CD4-positive, alpha-beta T cell treated with Interleukin-4 for 1 hour (primary cell): ENCODE measurements at places on chromosomes 3 and 15.
A peak's percentile ranks its signal among the peaks of the same experiment; 100 is the strongest.

DNA sequence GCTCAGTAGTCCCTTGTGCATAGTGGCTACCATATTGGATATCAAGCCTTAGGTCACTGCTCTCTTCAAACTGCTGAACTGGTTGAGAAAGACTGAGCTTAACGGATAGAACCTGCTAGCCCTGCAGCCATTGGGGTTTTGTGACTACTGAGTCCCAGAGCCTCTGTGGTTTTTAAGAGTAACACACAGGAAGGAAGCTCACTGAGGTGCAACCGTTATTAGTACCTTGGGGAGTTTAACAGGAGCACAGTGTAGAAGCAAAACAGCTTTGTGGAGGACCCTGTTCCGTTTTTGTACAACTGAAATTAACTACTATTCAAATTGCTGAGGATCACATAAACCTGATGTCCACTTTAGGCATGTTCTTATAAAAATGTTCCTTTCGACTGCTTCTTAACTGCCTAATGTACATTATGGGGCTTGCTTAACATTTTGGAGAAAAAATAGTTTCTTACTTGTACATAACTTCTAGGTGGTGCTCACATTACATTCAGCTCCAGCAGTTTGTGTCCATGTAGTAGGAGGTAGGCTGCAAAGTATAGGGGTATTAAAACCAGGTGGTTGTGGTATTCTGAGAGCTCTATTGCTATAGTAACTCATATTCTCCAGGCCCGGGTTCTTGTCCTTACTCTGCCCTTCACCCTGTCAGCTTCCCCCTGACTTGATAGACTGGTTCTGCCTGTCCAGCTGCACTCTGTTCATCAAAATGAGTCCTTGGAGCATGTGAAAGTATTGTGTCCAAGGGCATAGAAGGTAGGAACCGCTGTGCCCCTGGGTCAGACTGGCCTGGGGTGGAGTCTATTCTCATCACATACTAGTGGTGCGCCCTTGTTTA is 17.3 kb downstream of the PXK start:
- peak; percentile 46 for DNase-seq

- DNase-seq, result no peak
Observed at GRCh38 chr3:194866236-194866635, 180.6 kb downstream of the FAM43A start.

DNA sequence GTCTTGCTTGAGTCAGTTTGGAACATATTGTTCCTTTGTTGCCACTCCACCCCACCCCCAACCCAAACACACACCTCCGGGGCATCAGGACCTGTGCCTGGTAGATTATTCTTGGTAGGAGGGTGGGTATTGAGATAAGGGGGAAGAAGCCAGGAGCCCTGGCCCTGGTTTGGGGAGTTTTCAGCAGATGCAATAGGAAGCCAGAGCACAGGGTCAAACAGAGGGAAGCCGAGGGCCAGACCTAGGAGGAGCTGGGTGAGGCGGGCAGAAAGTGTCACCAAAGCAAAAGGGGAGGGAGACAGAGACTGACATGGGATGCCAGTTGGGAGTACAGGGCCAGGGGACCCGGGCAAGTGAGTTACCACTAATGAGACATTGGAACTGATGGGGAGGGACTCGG is 163.1 kb downstream of the RPLP1 start:
- no peak for DNase-seq

DNA sequence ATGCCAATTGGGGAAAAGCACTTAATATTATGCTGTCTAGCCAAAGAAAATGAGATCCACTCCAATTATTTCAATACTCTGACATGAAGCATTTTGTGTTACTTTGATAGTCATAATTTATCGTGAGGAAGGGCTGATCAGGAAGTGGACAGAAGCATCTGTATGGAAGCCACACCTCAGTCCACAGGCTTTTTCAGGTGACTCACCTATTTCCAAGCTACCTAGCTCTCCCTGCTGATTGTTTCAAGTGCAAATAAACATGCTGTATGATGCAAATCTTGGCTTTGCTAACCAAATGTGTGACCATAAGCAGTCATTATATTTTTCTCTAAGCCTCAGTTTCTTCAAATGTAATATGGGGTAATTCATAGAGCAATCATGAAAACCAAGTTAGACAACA is 30.8 kb upstream of the CPB1 start:
- DNase-seq, result no peak

- DNase-seq, result no peak
Observed at GRCh38 chr3:154168998-154169795, 48.0 kb downstream of the ARHGEF26 start.

DNA sequence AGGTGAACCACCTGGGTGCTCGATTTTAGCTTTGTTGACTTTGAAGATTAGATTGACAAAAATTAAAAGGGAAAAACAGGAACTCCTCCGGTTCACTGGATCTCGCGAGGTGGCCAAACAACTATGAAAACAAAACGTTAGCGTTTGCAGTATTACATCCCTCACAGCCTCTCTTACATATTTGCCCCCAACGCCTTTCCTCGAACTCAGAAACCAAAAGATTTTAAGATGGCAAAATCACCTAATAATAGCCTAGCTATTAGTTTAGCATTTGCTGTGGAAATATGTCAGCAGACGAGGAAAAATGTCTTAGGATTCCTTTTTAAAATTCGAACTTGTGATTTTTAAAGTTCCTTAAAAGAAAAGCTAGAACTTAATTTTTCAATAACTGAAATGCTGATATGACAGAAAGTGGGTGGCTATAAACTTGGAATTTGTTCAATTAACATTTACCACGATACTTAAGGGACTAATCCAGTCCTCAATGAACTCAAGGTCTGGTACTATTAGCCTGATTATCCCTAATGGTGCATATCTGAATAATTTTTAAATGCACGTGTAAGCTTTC is 491 bp upstream of the SENP7 start:
- DNase-seq, result no peak

GRCh38 chr15:70826634-70827033 is 27.3 kb downstream of the LARP6 start:
- no peak for DNase-seq

DNA sequence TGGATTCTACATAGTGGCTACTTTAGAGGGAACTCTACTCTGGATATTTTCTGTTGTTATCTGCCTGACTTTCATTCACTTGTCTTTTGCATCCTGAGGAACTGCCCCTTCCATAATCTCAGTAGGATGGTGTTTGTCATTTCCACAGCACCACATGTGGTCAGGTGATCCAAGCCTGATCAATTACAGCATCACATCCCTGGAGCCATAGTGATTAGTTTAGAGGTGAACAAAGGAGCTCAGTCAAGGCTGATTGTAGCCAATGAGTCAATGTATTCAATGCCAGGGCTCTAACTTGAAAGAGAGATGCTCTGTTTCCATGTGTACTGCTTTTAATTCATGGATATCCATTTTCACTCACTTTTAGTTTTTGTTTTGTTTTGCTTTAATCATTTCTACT is 478.7 kb upstream of the ADAMTS9 start:
- no peak for DNase-seq

- DNase-seq, result no peak
Observed at GRCh38 chr3:169460035-169460434, 203.5 kb downstream of the MECOM start.

- no peak for DNase-seq
Observed at GRCh38 chr3:149657321-149657925, 402 bp downstream of the WWTR1 start.

GRCh38 chr3:100864471-100865250 is 128.6 kb downstream of the ABI3BP start:
- no peak for DNase-seq

- DNase-seq, result no peak
Observed at GRCh38 chr15:49887659-49888322, 231.2 kb downstream of the ATP8B4 start.

DNA sequence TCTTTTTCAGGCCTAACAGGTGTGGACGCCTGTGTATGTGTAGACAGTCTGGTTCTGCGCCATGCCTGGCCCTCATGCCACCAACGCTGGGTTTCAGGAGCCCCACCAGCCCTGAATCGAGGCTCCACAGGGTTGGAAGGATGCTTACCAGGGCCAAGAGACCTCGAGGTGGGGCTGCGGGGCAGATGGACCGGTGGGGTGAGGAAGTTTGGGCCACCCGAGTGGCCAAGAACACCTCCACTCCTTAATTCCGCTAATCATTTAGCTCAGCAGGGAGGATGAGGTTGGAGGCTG is 6.0 kb upstream of the ONECUT1 start:
- DNase-seq, result no peak

DNA sequence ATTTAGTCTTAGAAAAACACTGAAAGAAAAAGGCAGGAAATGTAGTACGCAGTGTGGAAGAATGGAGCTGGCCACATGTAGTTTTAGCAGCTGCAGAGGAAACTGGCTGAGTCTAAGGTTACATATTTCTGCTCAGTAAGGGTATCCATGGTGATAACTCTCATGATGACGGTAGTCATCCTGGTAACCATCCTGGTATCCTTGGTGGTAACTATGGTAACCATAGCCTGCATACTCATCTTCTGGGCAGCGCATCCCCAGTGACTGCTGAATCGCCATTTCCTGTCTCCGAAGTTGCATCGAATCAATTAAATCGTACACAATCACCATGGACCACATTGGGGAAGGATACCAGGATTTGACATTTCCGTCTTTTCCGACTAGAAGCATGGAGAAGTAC is 35.7 kb downstream of the CCDC80 start:
- no peak for DNase-seq

GRCh38 chr3:17144665-17144993 is 259.9 kb downstream of the PLCL2 start:
- DNase-seq, result no peak

- DNase-seq, result no peak
Observed at GRCh38 chr3:71649757-71650156, 66.2 kb upstream of the FOXP1 start.

- DNase-seq, result peak; percentile 7
Observed at GRCh38 chr15:57541805-57542504, 49.7 kb upstream of the MYZAP start.

DNA sequence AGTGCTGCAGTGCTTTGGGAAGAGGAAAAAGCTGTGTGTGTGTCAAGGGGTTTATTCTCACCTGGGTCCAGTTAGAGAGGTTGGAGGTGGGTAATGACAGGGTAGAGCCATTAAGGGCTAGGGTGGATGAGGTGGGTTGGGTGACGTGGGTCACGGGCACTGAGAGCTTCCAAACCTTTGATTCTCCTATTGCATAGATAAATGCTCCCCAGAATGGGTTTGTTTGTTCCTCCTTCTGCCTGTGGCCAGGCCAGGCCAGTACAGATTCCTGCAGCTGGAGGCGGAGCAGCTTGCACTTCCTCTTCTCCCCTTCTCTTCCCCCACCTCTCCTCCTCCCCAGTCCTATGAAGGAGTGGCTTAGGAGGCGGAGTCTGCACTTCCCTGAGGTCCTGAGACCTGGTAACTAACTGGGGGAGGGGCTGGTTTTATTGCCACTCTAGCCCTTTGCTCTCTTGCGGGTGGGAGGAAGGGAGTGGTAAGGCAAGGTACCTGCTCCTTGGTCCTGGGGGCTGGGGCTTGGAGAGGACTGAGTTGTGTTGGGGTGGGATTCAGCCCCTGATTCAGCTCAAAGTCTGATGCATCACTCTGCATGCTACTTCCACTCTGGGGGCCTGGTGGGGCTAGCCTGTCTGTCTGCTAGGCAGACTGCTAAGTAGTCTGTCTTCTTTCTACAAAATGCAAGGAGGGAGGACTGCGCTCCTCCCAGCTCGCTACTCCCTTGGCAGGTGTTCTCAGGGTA is 3.5 kb downstream of the SPINT1 start:
- peak; percentile 10 for DNase-seq

- no peak for DNase-seq
Observed at GRCh38 chr3:123449997-123450604, 1.2 kb upstream of the ADCY5 start.

GRCh38 chr3:173109143-173109542 is 31.9 kb downstream of the SPATA16 start:
- DNase-seq, result no peak

DNA sequence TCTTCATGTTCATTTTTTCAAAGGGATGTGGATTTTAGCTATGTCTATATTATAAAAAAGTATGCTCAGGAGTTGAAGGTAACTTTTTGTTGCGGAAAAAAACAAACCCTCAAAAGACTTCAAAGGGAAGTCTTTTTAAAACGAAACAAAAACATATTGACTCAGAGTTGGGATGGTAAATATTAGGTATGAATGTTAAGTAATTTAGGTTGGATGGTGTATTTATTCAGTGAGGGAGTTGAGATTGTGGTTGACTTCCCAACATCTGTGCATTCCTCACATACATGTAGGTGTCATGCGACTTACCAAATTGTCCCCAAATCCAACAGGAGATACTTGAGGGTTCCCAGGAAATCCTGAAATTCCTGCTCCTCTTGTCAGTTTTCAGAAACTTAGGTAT is 32.7 kb upstream of the PLSCR5 start:
- no peak for DNase-seq

- DNase-seq, result no peak
Observed at GRCh38 chr3:126927401-126927750, 55.5 kb upstream of the PLXNA1 start.

DNA sequence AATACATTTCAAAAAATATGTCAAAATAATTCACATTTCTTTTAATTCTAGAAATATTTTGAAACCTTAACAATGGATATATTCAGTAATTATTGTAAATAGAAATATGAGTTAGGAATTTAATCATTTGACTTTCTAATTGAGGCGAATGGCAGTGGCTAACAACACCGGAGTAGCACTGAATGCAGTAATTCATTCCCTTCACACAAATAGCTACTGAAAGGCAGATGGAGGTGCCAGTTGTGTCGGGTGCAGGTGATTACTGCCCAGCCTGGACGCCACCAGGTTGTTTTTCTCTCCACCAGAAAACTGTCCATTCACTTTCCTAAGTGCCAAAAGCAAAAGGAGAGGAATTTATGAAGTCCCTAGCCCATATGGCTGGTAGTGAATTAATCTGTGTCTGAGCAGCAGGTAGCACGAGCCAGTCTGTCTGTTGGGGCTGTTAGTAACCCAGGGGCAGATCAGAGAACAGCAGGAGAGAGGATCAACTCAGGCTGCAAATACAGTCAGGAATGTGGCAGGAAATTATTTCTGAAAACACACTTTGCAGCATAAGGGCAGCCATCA is 79.3 kb upstream of the GMNC start:
- DNase-seq, result no peak

DNA sequence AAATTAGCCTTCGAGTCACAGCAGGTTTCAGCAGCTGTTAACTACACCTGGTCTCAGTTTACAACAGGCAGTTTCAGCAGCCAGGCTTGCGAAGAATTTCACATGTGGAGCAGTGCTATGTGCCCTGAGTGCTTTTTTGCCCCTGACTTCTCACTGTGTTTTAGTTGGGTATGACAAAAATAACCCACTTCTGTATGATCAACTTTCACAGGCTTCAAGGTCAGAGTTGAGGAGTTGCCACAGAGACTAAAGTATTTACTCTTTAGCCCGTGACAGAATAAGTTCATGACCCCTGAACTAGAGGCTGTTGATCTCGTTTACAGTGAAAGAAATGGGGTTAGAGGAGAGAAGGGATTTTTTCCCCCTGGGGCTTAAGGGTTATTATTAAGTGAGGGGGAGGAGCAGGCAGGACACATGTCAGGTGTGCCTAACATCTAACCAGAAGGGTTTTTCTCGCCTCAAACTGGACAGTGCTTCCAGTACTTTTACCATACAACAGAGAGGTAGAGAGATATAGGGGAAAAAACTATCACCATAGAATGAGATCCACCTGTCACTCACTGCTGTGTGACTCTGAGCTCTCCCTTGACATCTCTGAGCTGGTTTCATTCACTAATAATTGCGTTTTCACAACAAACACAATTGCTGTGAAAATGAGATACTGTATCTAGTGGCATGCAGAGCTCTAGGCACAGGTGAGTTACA is 14.0 kb upstream of the TOPBP1 start:
- no peak for DNase-seq
